H9 (cell line): ENCODE measurements at places on chromosomes 6 and 20.

DNA sequence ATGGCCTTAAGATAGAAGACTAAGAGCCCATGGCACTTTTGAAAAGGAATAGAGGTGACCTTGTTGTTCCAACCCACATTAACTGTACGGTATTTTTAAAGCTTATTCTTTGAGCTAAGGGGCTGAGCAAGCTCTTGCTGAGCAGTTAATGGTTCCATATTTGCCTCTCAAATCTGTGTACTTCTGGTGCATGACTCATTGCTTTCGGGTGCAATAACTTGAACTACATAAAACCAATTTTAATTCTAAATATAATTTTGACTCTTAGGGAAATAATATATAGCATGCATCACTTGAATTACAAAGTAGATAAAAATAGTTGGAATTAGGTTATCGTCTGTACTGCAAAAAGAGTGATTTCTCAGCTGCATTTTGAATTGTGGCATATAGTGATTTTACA, 348.1 kb upstream of the CITED2 start:
- no peak for DNase-seq

DNA sequence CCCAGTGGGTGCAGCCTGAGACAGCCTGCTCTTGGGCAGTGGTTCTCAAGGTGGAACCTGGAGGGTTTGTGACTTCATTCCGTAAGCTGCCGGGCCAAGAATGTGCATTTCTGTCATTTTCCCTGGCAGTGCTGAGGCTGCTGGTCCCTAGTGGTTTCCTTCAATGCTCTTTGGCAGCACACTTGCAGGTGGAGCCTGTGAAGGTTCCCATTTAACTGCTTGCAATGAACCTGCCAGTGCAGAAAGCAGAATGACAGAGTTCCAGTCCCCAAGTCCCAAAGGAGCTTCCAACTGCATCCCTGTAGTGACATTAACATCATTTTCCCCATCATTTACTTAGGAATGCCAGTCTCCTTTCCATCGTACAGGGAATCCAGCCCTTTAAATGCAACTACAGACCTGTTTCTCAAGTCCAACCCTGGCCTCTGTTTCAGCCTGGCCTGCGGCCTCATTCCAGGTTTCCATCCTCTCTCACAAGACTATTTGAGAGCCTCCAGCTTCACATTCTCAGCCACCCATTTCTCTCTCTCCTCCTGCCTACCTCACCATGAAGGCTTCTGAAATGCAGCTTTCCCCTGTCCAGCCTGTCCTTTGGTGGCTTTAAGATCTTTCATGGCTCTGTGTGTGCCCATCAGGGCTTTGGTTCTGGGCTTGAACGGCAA, 149.7 kb upstream of the GGTLC1 start:
- no peak for DNase-seq

DNA sequence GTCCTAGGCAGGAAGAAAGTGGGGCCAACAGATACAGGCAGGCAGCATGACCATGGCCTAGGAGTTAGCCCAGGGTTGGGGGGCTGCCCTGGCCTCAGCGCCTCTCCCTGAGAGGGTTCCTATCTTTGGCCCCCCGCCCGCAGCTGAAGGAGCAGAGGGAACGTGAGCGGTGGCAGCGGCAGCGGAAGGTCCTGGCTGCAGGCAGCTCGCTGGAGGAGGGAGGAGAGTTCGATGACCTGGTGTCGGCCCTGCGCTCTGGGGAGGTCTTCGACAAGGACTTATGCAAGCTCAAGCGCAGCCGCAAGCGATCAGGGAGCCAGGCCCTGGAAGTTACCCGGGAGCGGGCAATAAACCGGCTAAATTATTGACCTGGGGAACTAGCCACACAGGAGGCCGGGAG, 32.6 kb downstream of the MOCS1 start:
- DNase-seq = no peak

DNA sequence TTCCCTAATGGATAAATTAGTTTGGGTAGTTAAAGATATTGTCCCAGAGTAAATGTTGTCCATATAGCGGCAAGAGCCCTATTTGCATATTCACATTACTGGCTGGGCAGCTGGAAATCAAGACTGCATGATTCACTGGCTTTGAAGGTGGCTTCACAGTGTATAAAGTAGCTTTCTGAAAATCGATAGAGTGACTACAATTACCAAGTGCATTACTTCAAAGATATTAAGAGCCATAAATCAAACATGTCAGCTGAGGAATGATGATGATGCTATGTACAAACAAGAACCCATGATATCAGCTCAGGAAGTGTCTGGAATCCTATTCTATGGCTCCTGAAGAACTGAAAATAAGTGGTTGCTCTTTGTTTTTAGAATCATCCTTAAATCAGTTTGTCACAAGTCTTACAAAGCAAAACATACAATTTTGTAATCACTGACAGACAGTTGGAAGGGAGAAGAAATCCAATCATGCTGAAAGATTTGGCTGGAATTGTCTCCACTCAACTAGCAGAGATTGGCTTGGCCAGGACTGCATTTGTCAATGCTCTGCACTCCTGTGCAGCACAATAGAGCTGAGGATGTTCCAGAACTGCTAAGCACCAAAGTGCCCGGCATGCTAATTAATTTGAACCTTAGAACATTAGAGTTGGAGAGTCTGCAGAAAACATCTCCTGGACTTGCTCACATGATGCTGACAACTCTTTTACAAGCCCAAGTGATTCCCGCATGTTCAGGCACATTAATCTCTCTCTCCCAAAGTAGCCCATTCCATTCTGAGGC, 77.9 kb upstream of the B3GAT2 start:
- DNase-seq = no peak

- DNase-seq = no peak
Measured at GRCh38 chr6:125114248-125114858, 39.2 kb upstream of the TPD52L1 start.
